CD4-positive, alpha-beta T cell treated with Interleukin-1 beta for 1 hour (primary cell): ENCODE measurements at places on chromosomes 3 and 15.

DNA sequence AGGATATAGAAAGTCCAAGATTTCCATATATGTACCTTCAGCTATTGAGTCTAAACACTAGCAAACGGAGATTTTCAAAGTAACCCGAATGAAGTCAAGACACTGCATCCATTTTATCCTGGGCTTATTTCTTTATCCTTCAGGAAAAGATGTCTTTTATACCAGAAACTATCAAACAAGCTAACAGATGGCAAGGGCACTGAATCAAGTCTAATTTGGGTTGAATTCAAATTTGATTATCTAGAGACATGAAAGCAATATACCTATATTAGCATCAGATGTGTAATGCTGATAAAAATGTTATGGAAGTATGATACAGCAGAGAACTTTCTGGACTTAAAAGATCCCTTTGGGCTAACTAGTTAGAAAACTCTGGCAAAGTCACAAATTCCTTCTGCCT lies 138.3 kb upstream of the TSPAN3 start:
- no peak for DNase-seq

- DNase-seq = no peak
Measured at GRCh38 chr15:48475600-48476395, 144.6 kb downstream of the DUT start.

- DNase-seq = no peak
Measured at GRCh38 chr15:61159901-61160300, 69.2 kb downstream of the RORA start.

DNA sequence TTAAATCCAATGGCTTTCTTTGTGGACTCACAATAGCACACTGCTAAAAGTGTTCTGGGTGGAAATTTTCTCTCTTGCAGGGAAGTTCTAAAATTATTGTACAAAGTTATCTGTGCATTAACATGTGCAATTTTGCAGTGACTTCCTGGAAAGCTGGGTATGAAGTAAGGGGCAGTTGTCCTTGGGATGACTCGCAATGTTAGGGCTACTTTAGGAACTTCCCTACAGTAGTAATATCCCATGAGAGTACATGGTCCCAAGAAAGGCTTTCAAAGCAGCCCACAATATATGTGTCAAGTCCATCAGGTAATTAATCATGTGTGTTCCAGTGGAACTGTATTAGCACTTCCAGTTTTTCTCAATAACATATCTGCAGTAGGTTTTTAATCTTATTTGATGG lies 201.0 kb upstream of the UBE2E2 start:
- no peak for DNase-seq

GRCh38 chr15:56724232-56724631 lies 9.1 kb downstream of the ZNF280D start:
- DNase-seq = no peak

DNA sequence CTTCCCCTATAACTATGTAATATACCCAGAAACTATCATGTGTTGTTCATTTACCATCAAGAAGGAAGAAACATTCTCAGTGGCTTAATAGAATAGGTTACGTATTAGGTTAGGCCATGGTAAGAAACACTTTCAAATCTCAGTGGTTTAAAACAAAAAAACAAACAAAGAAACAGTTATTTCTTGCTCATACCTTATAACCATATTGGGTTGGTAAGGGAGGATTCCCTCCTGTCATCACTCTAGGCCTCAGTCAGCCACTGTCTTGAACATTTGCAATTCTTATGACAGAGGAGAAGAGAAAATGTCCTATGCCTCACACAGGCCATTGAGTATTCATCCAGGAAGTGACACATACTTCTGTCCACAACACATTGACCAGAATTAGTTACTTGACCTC lies 727.7 kb upstream of the NECTIN3 start:
- no peak for DNase-seq
